ENCODE measurements at places on chromosomes 2 and 18.

DNA sequence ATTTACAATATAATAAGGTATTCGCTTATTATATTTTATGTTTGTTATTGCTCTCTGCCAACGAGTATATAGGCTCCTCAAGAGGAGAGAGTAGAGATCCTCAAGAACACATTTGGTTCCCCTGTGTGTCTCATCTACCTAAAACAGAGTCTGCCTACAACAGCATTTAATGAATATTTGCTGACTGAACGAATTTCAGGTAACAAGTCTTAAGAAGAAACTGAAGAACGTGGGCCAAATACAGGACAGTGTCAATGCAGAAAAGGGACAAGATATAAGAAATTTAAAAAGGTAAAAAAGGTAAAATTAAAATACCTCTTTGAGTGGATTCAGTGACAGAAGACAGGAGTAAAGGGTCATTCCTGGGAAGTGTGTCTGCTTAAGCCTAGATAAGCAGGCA lies 129.2 kb downstream of the HNMT start:
- DNase-seq: no peak

DNA sequence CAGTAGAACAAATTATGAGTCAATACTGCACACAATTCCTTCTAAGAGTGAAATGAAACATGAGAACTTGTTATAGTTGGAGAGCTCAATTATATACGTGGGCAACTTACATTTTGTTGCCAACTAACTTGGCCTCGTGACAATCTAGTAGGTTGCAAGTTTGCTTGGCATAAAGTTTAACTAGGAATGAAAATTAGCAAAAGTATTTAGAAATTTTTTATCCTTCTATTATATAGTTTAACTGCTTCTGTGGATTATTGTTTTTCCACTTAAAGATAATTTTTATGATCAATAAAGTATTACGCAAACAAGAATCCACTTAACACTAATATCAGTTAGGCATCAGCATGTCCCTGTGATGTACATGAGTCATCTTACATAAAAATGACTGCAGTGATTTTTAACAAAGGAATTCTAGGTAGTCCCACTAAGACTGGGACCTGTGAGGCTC lies 41.1 kb downstream of the FAM124B start:
- no peak for DNase-seq

DNA sequence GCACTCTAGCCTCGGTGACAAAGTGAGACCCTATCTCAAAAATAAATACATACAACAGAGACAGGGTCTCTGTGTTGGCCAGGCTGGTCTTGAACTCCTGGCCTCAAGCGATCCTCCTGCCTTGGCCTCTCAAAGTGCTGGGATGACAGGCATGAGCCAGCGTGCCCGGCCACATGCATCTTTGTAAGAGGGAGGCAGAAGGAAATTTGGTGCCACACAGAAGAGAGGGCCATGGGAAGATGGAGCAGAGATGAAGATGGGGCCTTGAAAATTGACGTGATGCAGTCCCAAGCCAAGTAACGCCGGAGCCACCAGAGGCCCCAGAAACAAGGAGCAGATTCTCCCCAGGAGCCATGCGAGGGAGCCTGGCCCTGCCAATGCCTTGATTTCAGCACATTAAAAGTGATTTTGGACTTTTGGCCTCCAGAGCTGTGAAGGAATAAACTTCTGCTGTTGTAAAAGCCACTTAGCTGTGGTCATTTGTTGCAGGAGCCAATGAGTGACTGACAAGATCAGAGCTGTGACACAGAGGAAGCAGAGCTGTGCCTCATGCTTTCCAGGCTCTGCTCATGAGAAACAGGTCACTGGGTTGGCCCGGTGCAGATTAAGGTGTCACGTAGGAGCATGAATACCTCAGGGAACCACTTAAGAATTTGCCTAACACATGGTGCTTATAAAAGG lies 2.7 kb upstream of the SLC66A2 start:
- DNase-seq: no peak

- DNase-seq: no peak
These were observed 448 bp downstream of the YPEL5 start for GRCh38 chr2:30147196-30147714.
